ENCODE measurements at places on chromosomes 11 and 22.

DNA sequence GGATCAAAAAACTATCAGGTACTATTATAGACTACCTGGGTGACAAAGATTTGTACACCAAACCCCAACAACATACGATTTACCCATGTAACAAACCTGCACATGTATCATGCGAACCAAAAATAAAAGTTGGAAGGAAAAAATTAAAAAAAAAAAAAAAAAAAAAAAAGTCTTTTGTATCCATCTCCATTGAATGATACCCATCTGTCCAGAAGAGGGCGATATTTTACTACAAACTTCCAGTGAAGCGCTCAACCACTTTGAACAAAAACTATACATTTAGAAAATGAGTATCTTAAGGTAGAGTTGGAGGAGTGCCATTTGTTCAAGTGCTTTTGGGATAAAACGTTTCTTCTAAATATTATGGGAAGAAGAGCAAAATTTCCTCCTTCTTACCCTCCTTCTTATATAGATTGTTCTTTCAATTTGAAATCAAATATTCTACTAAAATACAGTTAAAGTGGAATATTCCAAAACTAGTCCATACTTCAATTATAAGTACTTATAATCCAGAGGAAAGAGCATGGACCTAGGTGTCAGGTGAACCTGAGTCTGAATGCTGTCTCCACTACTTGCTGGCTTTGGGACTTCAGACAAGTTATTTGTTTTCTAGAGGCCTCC lies 23.3 kb downstream of the ARL14EP start:
- DNase-seq = peak; percentile 15

- DNase-seq = peak; percentile 71
Measured at GRCh38 chr11:64181506-64182411, 4.2 kb upstream of the STIP1 start.

GRCh38 chr11:64324692-64325469 lies 7.0 kb downstream of the PRDX5 start:
- DNase-seq = no peak

- DNase-seq = no peak
Measured at GRCh38 chr11:129787532-129788155, 28.0 kb upstream of the TMEM45B start.

DNA sequence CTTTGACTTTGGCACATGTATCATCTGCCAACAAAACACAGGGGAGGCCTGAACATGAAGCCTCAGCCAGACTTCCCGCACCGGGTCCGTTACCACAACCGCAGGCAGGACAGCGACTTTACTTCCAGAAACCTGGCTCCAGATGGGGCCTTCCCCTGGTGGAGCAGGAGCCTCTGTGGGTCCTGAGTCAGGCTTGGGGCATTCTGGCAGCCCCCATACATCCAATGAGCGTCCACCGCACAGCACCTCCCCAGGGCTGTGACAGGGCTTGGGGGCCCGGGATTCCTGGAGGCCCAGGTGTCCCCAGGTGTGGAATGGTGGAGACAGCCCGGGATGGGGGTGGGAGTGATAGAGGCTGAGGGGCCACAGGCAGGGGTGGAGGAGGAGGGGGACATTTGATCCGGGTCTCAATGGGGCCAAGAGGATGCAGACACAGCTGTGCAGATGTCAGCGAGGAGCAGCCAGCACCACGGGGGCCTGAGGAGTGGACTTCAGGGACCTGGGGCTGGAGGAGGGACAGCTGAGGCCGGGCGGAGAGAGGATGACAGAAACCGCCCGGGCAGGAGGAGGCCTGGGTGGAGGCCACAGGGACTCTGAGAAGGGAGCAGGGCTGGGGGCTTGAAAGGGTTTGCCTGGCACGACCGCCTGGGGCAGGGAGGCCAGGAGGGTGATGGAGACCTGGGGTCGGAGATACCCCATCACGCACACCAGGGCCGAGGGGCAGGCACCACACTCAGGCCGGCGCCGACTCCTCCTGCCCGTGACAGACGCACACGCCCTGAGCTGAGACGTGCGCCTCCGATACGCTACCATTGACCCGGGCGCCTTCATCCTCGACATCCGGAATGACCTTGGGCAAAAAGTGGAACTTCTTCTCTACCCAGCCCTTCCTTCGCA lies 8.6 kb downstream of the TTLL8 start:
- DNase-seq = no peak

- DNase-seq = no peak
Measured at GRCh38 chr11:93570759-93571413, 27.7 kb upstream of the SMCO4 start.

- no peak for DNase-seq
Measured at GRCh38 chr11:46701078-46701654, 335 bp downstream of the ZNF408 start.

DNA sequence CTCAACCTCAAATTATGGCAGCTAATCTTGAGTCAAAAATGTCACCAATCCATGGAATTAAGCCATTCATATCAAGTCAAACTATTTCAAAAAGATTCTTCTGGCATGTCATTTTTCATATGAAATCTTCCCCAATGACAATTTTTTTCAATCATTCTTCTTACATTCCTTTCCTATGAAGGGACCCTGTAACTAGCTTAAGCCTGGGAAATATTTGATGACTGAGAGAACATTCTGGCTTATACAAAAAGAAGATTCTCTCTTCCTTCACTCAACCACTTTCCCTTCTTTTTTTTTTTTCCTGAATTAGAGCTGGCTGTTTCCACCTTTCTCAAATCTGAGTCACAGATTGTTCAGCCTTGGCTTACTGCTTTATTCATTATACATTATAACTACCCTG lies 903.7 kb downstream of the FAM181B start:
- no peak for DNase-seq

- no peak for DNase-seq
Measured at GRCh38 chr11:34928960-34929680, 12.7 kb downstream of the PDHX start.

GRCh38 chr11:83371489-83371888 lies 85.3 kb upstream of the CCDC90B start:
- DNase-seq = no peak

- no peak for DNase-seq
Measured at GRCh38 chr22:31998784-31999385, 44.2 kb upstream of the SLC5A1 start.

DNA sequence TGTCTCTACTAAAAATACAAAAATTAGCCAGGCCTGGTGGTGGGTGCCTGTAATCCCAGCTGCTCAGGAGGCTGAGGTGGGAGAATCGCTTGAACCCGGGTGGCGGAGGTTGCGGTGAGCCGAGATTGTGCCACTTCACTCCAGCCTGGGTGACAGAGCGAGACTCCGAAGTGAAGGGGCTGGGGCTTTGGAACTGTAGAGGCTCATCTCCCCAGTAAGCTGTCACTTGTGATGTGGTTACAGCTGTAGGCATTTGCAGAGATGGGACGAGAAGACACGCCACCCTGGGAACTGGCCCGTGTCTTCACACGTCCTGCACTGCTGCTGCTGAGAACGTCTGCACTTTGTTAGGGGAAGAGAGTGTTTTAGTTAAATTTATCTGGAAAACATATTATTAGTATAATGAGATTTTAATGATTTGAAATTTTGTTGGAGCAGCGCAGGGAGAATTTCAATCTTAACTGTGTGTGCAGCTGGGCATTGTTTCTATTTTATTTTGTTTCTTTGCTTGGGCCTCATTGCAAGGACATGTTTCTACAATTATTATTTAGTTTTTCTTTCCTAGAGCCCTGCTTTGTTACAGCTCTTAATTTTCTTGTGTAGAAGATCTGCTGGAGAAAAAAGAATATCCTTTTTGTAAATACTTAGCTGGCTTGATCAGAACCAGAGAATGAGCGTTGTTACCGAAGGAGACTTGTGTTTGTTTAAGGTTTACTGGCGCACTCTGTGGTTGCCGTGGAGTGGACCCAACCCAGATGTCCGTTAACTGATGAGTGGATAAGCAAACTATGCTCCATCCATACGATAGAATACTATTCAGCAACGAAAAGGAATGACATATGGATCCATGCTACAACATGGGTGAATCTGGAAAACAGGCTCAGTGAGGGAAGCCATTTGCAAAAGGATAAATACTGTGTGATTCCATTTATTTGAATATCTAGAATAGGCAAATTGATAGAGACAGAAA lies 18.4 kb downstream of the PARVB start:
- DNase-seq = peak; percentile 23

- DNase-seq = no peak
Measured at GRCh38 chr11:24264868-24265267, 232.0 kb upstream of the LUZP2 start.

DNA sequence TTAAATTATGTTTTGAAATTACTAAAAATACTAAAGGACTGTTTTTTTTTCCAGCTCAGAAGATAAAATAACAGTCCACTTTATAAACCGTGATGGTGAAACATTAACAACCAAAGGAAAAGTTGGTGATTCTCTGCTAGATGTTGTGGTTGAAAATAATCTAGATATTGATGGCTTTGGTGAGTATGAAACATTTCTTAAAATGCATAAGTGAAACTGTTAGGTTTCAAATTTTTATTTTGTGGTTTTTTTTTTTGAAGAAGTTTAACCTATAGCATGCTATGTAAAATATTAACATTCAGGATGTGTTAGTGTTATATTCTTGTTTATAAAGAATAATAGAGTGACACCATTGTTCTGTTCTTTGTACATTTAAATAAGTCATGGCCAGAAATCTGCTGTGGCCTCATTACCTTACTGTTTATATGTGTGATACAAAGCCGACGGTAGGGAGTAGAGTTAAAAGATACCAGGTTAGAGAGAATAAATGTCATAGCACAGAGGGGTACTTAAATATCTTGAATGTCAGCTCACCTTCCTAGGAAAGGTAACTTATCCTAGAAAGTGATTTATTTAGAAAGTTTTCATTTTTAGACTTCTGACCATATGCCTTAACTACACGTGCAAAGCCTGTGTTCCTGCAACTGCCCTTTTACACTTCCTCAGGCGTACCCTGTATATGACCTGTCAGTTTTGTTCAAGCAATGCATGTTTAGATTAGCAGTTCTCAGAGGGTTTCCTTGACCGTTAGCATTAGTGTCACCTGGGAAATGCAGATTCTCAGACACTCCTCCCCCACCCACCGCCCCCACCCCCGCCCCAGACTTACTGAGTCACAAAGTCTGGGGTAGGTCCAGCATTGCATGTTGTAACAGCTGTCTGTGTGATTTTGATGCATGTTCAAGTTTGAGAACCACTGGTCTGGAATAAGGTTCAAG lies 6.3 kb downstream of the FDX1 start:
- DNase-seq = no peak

- DNase-seq = no peak
Measured at GRCh38 chr11:61912991-61913698, 4.2 kb downstream of the RAB3IL1 start.

DNA sequence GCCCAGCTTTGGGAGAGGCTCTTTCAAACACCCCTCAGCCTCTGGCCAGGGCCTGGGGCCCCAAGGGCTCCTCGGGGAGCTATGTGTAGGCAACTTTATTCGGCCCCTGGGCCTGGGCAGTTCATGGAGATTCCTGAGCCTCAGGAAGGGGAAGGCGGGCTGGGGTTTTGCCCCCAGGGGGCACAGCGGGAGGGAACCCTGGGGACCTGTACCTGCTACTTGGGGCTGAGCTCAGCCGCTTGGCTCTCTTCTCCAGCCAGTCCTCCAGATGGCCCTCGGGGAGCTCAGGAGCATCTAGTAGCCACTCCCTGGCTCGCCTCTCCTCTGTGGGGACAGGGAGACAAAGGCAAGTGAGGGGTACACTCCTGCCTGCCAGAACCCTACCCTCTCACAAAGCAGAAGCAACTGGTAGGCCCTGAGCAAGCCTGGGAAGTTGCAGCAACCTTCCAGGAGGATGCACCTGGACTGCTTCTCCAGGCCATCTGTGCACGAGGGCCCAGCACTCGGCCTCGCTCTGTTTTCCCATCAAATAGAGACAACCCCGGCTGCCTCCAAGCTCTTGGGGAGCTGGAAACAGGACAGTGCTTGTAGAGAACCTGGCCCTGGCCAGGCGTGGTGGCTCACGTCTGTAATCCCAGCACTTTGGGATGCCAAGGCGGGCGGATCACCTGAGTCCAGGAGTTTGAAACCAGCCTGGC lies 18.5 kb downstream of the CABP7 start:
- DNase-seq = no peak

DNA sequence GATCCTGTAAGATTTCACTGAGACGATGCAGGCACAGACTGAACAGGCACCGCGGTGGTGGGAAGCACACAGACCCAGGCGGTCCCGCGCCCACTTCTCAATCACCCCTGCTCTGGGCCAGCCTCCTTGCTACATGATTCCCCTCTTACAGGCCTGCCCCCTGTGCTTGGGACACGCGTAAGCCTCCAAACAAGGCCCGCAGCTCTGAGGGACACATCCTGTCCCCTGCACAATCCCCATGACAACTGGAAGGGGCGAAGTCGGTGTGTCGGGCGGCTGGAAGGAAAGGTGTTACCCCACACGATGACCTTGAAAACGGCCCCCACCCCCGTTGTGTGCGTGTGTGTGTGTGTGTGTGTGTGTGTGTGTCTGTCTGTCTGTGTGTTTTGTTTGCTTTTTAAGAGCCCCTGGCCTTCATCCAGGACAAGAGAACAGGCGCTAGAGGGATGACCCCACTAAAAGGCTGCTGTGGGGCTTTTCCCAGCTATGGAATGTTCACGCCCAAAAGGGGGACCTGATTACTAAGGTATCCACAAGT lies 13.1 kb downstream of the CELSR1 start:
- no peak for DNase-seq

DNA sequence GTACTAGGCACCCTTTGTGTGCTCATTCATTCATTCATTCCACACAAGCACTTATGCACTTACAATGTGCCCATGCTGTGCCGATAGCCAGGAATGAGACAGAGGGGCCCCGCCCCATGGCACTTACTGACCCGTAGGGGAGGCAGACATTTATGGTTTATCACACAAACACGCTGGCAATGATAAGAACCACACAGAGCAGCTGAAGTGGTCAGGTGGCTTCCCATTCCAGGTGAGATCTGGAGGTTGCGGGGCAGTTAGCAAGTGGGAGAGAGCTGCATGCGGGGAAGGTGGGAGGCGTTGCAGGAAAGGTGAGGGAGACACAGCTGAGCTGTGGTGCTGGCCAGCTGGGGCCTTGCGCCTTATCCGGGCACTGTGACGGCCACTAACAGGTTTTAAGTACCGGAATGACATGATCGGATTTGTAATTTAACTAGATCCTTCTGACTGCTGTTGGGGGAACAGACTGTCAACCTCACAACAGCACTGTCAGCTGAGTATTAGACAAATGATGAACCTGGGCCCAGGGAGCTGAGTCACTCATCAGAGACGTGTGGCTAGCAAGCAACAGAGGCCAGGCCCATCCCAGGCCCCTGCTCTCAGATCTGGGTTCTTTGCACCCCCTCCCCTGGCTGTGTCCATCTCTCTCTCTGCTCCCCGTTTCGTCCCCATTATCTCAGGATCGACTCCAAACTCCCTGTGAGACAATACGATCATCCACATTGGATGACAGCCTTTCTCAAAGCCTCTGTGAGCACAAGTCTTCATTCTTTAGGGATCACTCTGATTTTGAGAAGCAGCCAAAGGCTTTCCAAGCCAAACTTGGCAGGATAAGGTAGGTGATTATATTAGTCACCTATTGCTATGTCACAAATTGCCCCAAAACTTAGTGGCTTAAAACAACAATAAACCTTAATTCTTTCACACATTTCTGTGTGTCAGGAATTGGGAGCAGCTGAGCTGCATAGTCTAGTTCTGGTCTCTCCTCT lies 28.4 kb downstream of the RASD2 start:
- no peak for DNase-seq

Measured in AG04450 (cell line).